ENCODE measurements at places on chromosomes 12 and 14.
A peak's percentile ranks its signal among the peaks of the same experiment; 100 is the strongest.

GRCh38 chr14:101721951-101722661 is 39.4 kb upstream of the PPP2R5C start:
- peak; percentile 54 for DNase-seq

DNA sequence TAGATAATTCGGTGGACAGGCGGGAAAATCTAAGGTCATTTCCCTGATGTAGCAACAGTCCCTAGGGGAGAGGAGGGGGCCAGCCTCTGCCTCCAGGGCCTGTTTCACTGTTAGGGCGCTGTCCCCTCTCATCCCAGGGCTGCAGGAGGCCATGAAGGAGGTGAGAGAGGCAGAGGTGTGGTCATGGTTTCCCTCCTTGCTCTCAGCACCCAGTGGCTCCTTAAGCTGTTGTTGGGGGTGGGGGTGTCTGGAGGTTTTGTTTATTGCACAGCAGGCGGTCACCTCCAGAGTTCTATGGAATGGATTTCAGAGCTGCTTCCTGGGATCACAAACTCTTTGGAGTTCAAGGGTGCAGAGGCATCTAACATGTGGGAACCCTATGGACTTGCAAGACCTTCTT is 212.5 kb upstream of the RTL1 start:
- no peak for DNase-seq

DNA sequence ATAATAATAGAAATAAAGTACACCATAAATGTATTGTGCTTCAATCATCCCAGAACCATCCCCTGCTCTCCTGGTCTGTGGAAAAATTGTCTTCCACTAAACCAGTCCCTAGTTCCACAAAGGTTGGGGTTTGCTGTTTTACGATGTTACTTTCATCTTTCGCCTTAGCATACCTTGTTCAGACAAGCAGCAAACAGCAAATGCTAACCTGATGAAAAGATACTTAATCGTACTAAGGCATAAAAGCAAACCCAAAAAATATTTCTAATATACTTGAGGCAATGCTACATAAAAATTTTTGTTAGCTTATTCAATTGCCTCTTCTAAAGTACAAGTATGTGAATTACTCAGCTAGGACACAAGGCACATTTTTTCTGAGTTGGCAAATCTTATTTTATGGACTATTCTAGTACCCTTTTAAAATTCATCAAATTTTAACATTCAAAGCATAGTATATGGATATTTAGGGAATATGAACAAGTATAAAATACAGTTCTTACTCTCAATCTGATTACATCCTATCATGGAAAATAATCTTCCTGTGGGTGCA is 97.1 kb upstream of the PLEKHG7 start:
- no peak for DNase-seq

DNA sequence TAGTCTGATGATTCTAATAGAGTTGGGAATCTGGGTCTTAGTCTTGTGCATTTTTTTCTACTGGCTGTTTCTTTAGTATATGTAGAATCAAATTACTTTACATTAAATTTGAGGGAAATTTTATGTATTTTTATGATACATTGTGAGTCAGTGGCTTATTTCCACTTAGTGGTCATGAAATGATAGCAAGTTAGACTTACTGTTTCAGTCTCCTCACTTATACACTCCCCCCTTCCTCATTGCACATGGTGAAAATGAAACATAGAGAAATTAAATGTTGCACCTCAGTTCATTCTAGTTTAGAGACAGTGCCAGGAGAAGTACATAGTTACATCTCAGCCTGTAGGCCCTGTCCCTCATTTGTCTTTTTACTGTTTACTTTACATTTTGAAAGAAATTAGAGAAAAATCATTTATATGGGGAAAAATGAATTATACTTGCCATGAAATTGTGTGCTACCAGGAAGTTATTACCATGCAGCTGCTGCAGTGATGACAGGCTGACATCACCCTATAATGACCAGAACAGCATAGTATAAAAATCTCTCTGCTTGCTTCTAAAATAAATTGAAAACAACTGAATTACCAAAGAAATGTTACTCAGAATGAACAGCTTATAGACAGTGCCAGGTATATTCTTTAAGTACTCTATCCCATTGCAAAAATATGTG is 113.2 kb downstream of the TRMT5 start:
- no peak for DNase-seq

DNA sequence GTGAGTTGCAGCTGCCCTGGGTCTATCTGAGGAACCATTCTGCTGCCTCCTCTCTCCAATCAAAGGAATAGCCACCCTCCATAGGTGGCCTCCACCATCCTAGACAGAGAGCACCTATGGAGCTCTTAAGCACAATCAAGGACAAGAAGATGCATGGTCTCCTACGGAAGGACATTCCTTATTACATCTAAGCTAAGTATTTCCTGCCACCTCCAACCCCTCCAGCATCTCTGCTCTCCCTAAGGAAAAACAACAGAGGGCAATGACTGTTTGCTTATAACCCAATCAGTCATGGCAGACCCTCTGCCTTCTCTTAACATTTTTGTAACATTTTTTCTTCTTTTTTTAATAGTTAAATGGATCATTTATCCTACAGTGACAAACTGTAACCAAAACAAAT is 14.8 kb upstream of the OR6J1 start:
- no peak for DNase-seq

DNA sequence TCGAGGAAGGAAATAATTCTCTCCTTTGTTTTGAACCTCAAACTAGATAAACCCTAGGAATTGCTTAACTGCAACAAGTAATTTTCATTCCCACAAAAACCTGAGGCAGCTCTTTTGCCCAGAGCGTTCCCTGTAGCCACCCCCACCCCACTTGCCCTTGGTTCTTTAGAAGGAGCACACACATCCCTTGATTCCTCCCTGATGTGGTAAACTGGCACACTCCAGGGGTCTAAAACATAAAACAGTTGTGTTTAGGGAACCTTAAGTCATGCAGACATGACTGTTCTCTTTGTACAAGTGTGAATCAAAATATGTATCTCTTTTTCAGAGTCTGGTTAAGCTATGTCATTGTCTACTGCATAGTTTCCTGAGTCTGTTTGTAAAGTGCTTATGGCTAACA is 14.0 kb downstream of the MAPK1IP1L start:
- no peak for DNase-seq
